SJSA1 (cell line): ENCODE measurements at places on chromosomes 12 and 14. TPM values are rescaled to one million over a fixed set of nuclear protein-coding genes. Genes with fewer than 3 reads are reported as not detected.

Gene CBLN3
- 0.84 and 3.1 TPM in 2 replicates for total RNA-seq

Gene SERPINA9
- not detected in 2 replicates for total RNA-seq

DNA sequence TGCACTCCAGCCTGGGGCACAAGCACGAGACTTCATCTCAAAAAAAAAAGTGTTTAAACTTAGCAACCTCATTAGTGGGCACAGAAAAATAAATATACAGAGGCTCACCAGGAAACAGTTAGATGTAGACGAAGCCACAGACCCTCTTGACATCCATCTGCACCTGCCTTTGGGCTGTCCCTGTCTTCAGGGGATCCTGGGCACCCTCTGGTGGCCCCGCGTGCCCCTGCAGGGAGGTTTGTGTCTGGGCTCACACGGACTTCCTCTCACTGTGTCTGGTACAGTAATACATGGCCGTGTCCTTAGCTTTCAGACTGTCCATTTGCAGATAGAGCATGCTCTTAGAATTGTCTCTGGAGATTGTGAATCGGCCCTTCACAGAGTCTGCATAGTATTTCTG, 916.5 kb downstream of the TMEM121 start:
- DNase-seq, result no peak

GRCh38 chr12:104956870-104957718, 996 bp downstream of the SLC41A2 start:
- DNase-seq, result no peak
